ENCODE measurements at places on chromosomes 1 and 21.

DNA sequence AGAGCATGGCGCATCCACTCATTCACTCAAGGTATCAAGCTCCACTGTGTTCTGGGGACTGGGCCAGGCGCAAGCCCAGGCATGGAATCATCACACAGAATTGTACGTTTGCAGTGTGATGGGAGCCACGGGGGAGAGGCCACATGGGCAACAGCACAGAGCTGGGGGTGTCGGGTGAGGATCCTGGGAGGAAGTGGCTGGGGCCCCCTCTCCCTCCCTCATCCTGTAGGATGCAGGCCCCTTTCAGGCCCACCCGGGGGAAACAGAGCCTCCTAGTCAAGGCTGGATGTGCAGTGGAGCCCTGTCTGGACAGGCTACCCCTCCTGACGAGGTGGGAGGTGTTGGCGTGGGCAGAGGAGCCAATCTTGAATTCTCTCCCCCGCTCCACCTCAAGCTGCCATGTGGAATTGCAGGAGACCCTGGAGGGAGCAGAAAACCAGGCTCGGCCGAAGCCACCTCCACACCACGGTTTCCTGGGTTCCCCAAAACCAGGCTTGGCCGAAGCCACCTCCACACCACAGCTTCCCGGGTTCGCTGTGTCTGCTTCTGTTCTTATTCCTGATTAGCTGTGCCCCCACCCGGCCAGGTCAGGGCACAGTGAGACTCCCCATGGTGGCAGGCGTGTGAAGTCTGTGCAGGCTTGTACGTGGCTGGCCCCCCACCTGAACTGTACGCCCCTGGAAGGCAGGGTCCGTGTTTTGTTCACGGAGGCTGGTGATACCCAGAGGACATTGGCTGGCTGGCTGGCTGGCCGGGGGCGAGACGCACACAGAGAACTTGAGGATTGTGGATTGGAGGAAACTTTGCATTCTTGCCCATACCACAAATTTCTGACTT, 4.2 kb upstream of the C1orf174 start:
- DNase-seq = no peak
- no peak overlapping the region for H3K27ac ChIP-seq
- H3K4me3 ChIP-seq = no peak overlapping the region
- no peaks in the 10 kb centered on the region for H3K36me3 ChIP-seq
- no peaks in the 10 kb centered on the region for H3K27me3 ChIP-seq
- peaks cover 4% of the 10 kb centered on the region for H3K4me1 ChIP-seq

DNA sequence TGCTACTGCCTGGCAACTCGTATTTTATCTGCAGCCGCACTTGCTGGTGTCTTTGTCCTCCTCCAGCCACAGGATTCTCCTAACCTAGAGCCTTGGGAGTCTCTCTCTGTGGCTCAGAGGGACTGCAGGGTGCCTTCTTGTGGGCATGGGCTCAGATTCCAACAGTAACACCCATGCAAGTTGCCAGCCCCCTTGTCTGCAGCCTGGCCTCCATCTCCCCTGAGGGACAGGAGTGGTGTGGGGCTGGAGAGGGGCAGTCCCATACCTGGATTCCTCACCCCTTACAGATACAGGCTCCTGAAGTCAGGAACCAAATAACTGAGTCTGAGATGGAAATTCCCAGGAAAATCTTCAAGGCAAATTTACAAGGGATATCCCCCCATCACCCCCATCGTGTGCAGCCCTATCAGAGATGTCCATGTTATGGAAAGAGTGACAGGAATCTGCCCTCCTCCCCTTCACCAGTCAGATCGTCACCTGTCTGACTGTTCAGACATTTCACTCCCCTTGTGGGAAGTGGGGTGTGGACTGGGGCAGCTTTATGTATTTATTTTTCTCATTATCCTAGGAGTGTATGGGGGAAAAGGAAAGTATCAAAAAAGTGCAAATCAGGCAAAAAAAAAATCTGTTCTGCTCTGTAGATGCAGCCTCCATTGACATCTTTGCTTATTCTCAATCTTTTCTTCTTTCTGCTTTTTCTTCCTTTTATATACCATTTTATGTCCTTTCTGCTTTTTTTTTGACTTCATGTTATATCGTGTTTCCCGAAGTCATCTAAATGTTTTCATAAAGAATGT, 70.8 kb downstream of the MAN1C1 start:
- H3K27ac ChIP-seq = peak overlapping the region; percentile 57
- no peak overlapping the region for H3K4me3 ChIP-seq
- no peaks in the 10 kb centered on the region for H3K36me3 ChIP-seq
- DNase-seq = no peak
- H3K4me1 ChIP-seq = no peaks in the 10 kb centered on the region
- H3K27me3 ChIP-seq = no peaks in the 10 kb centered on the region

DNA sequence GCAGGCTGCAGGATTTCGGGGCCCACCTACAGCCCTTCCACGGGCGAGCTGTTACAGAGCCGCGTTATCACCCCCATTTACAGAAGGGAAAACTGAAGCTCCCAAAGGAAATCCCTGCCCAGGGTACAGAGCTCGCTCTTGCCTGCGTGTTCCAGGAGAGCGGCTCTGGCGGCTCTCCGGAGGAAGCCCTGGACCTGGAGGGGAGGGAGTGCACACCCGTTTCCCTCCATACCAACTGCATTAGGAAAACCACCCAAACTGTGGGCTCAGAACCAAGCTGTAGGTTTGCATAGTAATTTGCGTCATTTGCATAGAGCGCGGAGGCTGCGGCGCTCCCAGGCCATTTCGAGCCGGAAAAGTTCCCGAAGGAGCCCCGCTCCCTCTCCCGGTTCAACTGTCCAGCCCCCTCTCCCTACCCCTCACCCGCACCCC, 24.7 kb upstream of the ADGRB2 start:
- H3K4me1 ChIP-seq = peaks cover 8% of the 10 kb centered on the region
- no peak for DNase-seq
- peak overlapping the region; percentile 90 for H3K27ac ChIP-seq

- no peaks in the 10 kb centered on the region for H3K27me3 ChIP-seq
- H3K4me3 ChIP-seq = no peak overlapping the region
- no peak for DNase-seq
- H3K27ac ChIP-seq = no peak overlapping the region
Observed at GRCh38 chr1:63362578-63362977, 4.8 kb upstream of the ALG6 start.

DNA sequence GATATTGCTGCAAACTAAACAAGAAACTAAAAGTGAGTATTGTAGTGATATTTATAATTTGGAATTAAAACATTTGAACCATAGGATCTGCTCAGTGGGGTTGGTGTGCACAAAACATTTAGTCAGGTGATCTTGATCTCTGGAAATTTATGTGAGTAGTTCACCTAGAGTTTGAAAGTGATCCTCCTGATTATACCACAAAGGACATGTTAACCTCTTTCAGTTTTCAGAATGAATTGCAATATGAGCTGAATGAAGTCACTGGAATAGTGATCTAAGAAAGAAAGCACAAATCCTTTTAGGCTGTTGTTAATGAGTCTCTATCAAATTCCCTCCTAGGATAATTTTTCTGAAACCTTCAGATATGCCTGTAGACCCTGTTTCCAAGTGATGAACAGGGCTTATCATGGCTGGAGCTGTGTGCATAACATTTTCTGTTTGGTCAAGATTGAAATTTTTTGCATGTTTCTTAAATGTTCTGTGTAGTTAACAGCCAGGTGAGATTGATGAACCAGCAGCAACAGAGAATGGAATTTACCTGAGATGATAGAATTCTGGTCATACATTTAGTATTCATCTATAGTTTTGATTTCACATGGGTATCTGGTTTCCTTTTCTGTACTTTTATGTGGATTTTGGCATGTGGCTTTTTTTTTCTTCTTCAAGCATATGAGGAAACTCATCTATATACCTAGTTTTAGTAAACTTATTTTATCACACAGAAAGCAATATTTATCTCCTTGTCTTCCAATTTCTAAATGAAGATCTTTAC, 25.5 kb downstream of the CDC14A start:
- H3K4me3 ChIP-seq = no peak overlapping the region
- DNase-seq = no peak
- H3K27ac ChIP-seq = no peak overlapping the region
- peaks cover 6% of the 10 kb centered on the region for H3K36me3 ChIP-seq

DNA sequence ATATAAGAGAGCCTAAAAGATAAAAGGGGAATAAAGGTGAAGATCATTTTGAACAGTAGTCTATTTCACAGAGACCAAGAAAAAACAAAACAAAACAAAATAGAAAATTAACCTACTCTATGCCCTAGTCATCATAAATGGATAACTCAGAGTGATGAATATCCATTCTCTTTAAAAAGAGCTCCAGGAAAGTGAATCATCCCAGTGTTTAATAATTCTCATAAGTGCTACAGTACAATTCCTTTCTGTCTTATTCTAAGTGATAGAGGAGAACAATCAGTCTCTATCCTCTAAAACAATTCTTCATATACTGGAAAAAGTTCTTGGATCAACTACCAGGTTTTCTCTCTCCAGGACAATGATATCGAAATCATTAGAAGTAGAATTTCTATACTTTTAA, 45.8 kb downstream of the GDAP2 start:
- H3K4me3 ChIP-seq = no peak overlapping the region
- no peak overlapping the region for H3K27ac ChIP-seq
- H3K27me3 ChIP-seq = no peaks in the 10 kb centered on the region
- DNase-seq = no peak
- peaks cover 6% of the 10 kb centered on the region for H3K36me3 ChIP-seq

Measured in esophagus squamous epithelium (tissue), 5 donors.